Astrocyte of the spinal cord (primary cell): ENCODE measurements at places on chromosomes 12 and 14.

DNA sequence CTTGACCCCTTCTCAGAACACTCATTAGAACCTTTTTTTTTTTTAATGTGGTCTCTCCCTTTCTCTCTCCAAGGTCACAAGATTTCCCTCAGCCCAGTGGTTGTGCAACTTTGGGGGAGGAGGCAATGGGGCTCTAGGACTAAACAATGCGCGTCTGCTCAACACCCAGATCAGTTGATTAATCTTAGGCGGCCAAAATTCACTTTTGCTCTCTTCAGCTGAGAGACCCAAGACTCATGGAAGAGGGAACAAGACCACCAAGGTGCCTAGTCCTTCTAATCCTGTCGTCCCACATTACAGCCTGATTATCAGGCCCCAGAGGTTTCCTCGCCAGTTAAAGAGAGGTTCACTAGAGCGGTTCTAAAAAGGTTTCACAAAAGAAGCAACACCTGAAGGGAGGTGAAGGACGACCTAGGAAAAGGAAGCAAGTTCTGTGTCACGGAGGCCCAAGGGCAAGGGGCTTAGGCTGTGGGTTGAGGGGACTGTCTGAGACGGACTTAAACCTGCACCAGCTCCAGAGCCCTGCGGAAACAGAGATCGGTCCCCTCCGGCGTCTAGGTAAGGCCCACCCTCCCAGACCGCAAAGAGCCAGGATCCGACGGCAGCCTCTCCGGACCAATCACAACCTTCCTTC lies 824 bp upstream of the TARBP2 start:
- DNase-seq: peak; percentile 41

- no peak for DNase-seq
Measured at GRCh38 chr12:68034567-68034966, 45.3 kb downstream of the IFNG-AS1 start.

DNA sequence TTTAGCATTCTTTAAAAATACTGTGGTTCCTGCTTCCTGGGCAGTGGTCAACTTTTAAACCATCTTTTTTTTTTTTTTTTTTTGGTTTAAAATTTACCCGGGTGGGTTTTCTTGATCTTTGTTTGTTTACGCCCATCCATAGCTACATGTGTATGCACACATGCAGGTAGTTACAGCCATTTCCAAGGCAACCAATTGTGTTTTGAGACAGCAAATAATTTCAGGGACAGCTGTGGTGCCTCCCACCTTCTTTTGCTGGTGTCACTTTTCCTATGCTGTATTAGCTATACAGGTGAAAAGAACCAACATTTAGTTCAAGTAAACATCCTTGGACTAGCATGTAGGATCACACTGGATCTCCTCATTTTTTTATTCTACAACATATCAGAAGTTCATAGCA lies 52.0 kb upstream of the PSMA6 start:
- DNase-seq: no peak

GRCh38 chr12:108565146-108565545 lies 2.8 kb downstream of the ISCU start:
- no peak for DNase-seq

DNA sequence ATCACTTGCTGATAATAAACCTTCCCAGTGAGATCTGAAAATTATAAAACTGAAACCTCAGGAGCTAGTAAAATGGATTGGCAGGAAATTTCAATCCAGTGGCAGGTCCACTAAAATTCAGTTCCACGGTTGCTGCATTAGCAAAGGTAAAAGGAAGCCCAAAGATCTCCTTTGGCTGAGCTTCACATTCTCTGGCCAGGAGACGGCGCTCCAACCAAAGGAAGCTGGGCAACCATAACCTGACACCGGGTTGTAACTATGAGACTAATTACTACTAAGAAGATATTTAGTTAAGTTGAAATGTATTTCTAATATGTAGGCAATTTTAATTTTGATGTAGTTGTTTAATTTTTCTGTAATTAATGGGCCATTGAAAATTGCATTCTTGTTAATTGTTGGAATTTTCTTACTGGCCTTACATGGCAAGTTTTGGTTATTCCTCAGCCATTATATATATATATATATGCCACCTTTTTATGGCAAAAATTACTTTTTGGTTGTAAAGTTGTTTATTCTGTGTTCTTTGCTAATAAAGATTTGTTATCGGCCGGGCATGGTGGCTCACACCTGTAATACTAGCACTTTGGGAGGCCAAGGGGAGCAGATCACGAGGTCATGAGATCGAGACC lies 17.0 kb downstream of the OR8S1 start:
- DNase-seq: no peak

GRCh38 chr12:116839287-116839830 lies 41.9 kb downstream of the HRK start:
- no peak for DNase-seq
